Activated T-helper 1 cell treated with anti-CD3 and anti-CD28 coated beads, Interleukin-12 subunit alpha, Interleukin-12 subunit beta, Interleukin-2, Interleukin-4 antibody, amounts not matched to agents 30 ng/mL and 10 ng/mL and 1 ng/mL, durations not matched to agents 14 hours and 24 hours and 36 hours (primary cell): ENCODE measurements at places on chromosomes 3 and 15. TPM values are rescaled to one million over a fixed set of nuclear protein-coding genes. Genes with fewer than 3 reads are reported as not detected.

GRCh38 chr3:120767106-120767505, 24.6 kb downstream of the GTF2E1 start:
- DNase-seq: no peak

DNA sequence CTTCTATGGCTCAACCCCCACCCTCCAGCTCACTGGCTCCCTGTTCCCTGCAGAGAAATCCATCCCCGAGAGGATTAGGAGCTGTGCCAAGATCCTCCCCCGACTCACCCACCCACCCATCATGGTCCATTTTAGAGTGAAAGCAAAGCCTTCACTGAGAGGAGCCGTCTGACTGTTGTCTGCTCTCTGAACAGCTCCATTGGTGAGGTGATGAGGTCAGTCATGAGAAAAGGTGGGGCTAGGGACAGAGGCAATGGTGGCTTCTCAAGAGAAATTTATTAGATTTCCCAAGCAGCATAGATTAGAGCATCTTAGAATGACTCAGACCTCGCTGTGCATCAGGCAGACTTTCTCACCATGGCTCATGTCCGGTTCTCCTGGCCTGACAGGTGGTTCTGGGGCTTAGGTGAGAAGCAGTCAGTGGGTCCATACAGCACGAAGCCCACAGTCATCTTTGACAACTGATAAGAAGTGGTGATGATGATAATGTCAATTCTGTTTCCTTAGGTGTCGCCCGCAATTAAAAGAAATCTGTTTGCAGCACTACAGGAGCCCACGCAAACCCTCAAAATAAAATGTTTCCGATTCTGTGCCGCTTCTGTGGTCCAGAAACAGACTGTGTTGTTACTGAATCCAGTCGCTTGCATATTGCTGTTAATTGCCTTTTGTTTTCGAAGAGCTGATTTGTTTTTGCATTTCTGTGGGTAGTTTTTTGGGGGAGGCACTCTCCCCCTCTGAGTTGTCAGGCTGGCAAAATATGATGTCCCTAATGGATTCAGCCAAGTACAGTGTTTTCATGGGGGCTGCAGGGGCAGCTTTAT, 24.8 kb upstream of the RHO start:
- no peak for DNase-seq

- DNase-seq: no peak
Observed at GRCh38 chr3:105254154-105254553, 112.6 kb upstream of the ALCAM start.

DNA sequence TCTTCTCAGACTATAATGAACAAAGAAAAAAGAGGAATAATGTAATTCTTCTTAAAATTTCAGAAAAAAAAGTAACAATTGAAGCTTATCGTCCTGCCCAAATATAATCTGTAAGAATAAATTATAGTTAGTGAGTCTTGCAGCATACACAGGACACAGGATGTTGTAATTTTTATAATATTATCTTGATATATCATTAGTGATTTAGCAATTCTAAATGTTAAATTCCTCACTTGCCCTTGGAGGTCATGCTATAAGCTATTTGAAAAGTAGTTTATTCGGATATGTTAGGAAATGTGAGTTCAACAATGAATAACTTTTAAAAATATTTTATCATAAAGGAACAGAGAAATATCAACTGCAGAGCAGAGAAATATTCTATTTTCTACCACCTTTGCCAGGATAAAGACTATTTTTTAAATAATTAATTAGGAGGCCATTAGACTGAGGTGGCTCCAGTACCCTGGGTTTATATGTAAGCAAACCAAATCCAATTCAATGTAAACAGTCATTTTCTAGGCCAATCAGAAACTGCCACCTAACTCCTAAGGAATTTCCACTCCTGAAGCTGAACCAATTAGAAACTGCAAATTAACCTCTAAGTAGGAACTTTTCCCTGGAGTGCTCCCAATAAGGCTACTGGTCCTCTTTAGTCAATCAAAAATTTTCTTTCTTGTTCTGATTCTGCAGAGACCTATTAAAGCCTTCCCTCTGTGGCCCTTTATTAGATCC, 1109.3 kb downstream of the ROBO2 start:
- DNase-seq: no peak

DNA sequence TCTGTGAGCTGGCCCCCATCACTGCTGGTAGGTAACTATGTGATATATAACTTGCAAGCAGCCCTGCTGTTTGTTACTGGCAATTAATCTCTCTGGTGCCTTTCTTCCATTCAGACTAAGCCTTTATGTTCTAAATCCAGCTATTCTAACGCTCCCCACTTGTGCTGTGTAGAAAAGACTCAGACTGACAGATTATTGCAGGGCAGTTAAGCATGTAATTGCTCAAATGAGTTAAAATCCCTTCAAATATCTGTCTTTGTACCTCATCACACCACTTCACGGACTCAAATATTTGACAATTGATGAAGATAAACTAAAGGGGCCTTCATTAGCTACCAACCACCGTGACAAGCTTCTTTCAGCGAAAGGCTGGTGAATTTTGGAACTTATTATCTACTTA, 416.2 kb downstream of the NR2F2 start:
- no peak for DNase-seq

DNA sequence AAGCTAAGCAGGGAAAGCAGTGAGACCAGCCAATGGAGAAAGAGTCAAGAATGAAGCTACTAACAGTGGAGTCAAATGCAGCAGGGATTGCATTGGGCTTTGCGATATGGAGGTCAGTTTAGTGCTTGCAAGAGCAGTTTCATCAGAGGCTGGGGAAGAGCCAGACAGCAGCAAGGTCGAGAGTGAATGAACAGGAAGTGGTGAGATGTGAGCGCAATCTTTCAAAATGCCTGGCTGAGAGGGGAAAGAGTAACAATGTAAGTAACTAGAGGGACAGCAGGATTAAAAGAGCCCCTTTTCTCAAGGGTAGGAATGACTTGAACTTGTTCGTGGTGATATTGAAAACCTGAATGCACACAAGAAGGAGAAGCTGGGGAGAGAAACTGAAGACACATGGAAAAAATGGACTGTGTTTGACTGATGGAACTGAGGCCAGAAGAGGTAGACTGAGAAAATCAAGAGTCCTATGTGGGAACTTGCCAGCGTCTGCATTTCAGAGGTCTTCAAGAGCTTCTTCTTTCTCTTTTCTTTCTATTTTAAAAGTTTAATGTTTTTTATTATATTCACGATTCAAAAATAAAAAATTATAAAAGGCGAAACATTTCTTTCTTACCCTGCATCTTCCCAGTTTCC, 30.6 kb upstream of the GPR160 start:
- peak; percentile 16 for DNase-seq

- DNase-seq: no peak
Observed at GRCh38 chr15:93302080-93302765, 213.2 kb upstream of the RGMA start.

GRCh38 chr3:16496008-16496407, 17.5 kb downstream of the RFTN1 start:
- DNase-seq: no peak

GRCh38 chr3:117708601-117709000, 999.0 kb downstream of the TUSC7 start:
- no peak for DNase-seq

DNA sequence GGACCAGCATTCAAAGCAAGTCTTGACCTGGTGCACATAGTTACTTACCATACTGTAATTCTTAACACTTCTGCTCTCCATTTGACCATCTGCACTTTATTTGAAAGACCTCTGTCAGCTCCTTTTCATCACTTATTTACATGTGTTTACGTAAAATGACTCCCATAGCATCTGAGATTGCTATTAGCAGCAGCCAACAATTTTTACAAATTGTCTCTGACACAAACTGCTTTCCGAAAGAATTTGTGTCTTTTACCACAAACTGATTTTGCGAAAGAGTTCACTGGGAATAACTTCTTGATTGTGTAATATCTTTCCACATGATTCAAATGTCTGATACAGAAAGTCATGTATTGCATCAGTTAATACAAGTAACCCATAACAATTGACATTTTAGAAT, 144.1 kb upstream of the PEX5L start:
- DNase-seq: no peak

GRCh38 chr15:41304149-41304770, 28.1 kb downstream of the OIP5 start:
- DNase-seq: no peak

- DNase-seq: no peak
Observed at GRCh38 chr15:40437752-40438687, 2.7 kb upstream of the BAHD1 start.

GRCh38 chr15:77588126-77588525, 44.6 kb downstream of the LINGO1 start:
- no peak for DNase-seq

DNA sequence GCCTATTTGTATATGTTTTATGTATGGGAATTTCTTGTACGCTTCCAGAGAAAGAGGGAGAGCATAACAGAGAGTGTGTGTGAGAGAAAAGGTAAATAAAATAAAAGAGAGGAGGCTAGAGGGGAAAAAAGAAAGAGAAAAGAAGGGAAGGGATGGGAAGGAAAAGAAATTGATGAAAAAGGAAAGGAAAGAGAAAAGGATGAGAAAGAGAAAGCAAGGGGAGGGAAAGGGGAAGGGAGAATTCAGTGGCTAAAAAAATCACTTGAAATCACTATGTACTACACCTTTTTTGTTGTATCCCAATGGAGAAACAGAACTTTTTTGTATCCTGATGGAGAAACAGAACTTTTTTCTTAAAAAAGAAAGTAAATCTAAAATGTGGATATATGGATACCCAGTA, 165.5 kb upstream of the MBNL1 start:
- no peak for DNase-seq

DNA sequence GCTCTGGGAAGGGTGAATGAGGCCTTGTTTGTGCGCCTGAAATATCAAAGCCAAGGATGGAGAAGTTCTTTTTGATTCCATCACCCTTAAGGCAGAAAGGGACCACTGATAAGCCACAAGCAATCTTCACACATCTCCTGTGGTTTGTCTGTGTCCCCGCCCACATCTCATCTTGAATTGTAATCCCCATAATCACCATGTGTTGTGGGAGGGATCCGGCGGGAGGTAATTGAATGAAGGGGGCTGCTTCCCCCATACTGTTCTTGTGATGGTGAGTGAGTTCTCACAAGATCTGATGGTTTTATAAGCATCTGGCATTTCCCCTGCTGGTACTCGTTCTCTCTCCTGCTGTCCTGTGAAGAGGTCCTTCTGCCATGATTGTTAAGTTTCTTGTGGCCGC, 329.6 kb upstream of the RGMA start:
- DNase-seq: no peak

- no peak for DNase-seq
Observed at GRCh38 chr3:36677331-36678007, 86.9 kb downstream of the DCLK3 start.

DNA sequence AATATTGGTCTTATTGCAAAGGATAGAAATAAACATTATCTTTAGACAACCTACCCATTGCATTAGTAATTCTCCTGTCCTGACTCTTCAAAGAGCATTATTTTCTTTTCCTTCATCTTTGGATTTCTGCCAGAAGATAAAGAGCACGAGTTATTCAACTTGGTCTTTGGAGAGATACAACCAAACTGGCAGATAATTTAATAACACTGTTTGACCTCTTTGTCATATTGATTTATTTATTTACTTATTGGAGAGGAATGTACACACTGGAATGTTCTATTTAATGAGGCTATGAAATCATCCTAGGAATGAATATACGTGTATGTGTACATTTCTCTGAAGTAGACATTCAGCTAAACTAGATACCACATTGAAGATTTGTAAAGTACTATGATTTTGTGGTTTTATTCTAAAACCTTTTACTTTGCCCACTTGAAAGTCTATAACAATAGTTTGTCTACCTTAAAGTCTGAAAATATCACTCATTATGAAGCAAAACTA, 462.1 kb downstream of the C3orf38 start:
- no peak for DNase-seq

GRCh38 chr3:57169108-57169507, 4.0 kb upstream of the IL17RD start:
- no peak for DNase-seq

- DNase-seq: no peak
Observed at GRCh38 chr15:35925275-35926006, 379.5 kb upstream of the DPH6 start.

- no peak for DNase-seq
Observed at GRCh38 chr3:150759319-150759718, 3.6 kb downstream of the SIAH2 start.

DNA sequence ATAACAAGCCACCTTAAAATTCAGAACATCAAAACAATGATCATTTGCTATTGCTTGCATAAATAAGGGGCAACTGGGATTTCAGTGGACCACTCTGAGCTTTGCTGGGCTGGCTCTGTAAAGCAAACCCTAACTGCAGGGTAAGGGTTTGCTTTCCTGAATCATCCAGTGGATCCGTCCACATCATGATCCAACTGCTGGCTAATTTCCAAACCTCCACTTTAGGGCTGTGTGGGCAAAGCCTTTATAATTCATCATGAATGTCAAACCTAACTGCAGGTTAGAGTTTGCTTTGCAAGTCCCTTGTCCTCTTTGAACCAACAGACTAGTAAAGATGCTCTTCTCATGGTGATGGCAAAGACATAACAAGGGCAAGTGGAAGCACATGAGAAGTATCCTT, 76.1 kb downstream of the SYNPR start:
- DNase-seq: no peak

GRCh38 chr3:35739964-35740527, 100.7 kb downstream of the ARPP21 start:
- no peak for DNase-seq

DNA sequence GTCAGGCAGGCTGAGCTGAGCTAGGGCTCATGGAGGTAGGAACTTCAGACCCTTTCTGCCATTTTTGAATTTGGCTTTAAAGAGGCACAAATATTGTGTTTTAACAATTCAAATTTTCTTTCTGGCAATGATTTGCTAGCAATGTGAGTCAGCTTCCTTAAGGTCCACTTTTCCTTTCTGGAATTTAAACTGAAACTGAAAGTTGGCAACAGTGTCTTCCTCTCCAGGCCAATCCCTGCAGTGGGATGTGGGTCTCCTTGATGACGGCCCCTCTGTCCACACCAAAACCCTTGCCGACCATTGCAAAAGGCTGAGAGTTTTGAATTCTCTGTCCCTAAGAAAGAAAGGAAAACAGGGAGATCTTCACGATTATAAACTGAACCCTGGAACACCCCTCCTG, 27.1 kb downstream of the RPSA start:
- DNase-seq: no peak

Gene IL1RAP
- 26.4 and 31.6 TPM in 2 replicates for total RNA-seq

Gene AHSG
- total RNA-seq: 0.16 TPM in 1 of 2 replicates, not detected in the other

Gene SLC9C1
- not detected in 2 replicates for total RNA-seq

Gene MKRN2
- 28.5 and 28.6 TPM in 2 replicates for total RNA-seq

Gene SELENOK
- 56.4 and 57.2 TPM in 2 replicates for total RNA-seq

Gene RBSN
- 11.7 and 12.5 TPM in 2 replicates for total RNA-seq

Gene CLDN18
- total RNA-seq: not detected in 2 replicates

Gene DUOXA2
- not detected in 2 replicates for total RNA-seq

Gene TTLL13
- total RNA-seq: 0.29 and 0.65 TPM in 2 replicates

Gene SLC51A
- not detected in 2 replicates for total RNA-seq

Gene BFSP2
- not detected in 2 replicates for total RNA-seq

Gene DUOXA1
- total RNA-seq: 0.37 TPM in 1 of 2 replicates, not detected in the other

Gene PP2D1
- total RNA-seq: not detected in 2 replicates
